T-helper 17 cell (primary cell): ENCODE measurements at places on chromosomes 6 and 20.

GRCh38 chr20:63028461-63028921 is 21.7 kb upstream of the BHLHE23 start:
- no peak overlapping the region for H3K4me3 ChIP-seq
- no peak for DNase-seq
- peaks cover 51% of the 10 kb centered on the region for H3K27me3 ChIP-seq
- peaks cover 8% of the 10 kb centered on the region for H3K4me1 ChIP-seq
- no peaks in the 10 kb centered on the region for H3K36me3 ChIP-seq
- no peak overlapping the region for H3K27ac ChIP-seq

DNA sequence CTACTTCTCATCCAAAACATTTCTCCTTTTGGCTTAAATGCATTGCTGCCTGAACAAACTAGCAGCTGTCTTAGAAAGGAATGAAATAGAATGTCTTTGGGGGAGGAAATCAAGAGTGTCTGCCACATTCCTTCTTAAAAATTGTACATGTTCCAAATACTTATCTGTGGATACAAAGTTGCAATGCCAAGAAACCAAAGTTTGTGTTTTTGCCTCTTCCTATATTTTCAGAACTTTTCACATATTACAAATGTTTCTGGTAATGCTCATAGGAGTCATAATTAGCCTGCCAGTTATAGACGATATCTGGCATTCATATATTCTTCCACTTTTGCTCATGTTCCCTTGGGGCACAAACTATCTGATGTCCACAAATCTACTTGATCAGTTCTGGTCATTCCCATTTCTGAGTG is 165.5 kb upstream of the BMP5 start:
- no peaks in the 10 kb centered on the region for H3K36me3 ChIP-seq
- H3K27me3 ChIP-seq, result no peaks in the 10 kb centered on the region
- no peak overlapping the region for H3K27ac ChIP-seq
- no peaks in the 10 kb centered on the region for H3K4me1 ChIP-seq

GRCh38 chr6:134186355-134186754 is 131.6 kb downstream of the SGK1 start:
- no peaks in the 10 kb centered on the region for H3K36me3 ChIP-seq
- no peak overlapping the region for H3K27ac ChIP-seq
- H3K4me1 ChIP-seq, result peaks cover 15% of the 10 kb centered on the region
- no peak for DNase-seq

DNA sequence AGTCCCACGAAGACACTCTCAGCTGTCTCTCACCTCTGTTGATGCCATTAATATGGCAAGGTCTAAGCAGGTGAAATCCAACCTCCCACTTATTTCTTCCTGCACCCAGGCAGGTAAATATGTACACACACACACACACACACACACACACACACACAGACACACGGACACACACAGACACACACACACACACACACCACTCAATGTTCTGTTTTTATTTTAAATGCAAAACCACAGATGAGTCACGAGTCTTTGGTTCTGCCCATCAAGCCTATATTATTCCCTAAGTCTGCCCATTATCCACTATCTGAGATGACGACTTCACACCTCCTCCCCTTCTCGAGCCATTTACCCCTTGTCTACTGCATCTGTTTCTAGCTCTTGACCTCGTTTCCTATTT is 344.7 kb downstream of the CDH26 start:
- peaks cover 10% of the 10 kb centered on the region for H3K4me1 ChIP-seq
- DNase-seq, result no peak
- no peak overlapping the region for H3K27ac ChIP-seq
- H3K4me3 ChIP-seq, result no peak overlapping the region
- no peaks in the 10 kb centered on the region for H3K36me3 ChIP-seq

DNA sequence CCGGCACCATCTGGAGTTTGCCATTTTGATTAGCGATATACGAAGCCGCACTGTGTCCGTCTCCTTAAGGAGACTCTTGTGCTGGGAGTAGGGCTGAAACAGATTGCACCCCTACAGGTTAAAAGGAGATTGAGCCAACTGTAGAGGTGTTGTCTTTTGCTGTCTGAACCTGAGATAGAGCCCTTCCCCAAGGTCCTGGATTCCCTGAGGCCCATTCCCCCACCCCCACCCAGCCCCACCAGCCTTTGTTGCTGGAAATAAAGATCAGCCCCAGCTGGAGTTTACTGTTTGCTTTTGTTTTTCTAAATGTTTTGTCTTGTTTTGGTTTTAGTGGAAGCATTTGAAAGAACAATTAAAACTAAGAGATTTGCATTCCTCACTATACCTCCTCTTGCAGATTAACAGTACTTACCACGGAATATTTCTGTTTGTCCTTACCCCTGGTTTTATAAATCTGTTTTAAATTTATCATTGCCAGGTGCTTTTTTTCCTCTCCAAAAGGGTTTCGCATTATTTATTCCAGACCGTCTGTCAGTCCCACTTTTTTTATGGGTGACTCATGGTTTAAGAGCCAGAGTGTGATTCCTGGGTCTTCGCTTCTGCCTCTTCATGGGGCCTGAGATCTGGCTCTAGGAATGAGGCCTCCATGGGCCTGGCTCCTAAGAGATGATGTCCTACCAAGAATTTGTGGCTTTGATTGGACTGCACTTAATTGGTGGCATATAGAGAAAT is 169.2 kb downstream of the DTNBP1 start:
- H3K27me3 ChIP-seq, result no peaks in the 10 kb centered on the region
- no peak overlapping the region for H3K27ac ChIP-seq
- peaks cover 15% of the 10 kb centered on the region for H3K4me1 ChIP-seq
- H3K36me3 ChIP-seq, result no peaks in the 10 kb centered on the region
- H3K4me3 ChIP-seq, result no peak overlapping the region
- no peak for DNase-seq

DNA sequence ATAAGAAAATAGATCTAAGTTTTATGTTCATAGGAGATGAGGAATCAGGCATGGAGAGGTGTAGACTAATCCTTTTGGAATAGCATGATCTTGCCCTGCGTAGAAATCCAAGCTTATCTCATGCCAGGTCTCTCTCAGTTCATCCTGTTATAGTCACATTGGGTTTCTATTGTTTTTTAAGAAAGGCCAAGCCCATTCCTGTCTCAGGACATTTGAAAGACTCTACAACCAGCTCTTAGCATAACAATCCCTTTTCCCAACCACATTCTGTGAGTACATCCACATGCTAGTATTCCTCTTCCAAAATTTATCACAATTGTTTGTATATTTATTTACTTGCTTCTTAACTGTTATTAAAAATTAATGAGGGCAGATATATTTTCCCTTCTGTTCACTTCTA is 130.3 kb downstream of the MMUT start:
- H3K4me1 ChIP-seq, result no peaks in the 10 kb centered on the region
- DNase-seq, result no peak
- H3K27ac ChIP-seq, result no peak overlapping the region
- H3K27me3 ChIP-seq, result no peaks in the 10 kb centered on the region
- no peaks in the 10 kb centered on the region for H3K36me3 ChIP-seq
- H3K4me3 ChIP-seq, result no peak overlapping the region

GRCh38 chr20:3925899-3926638 is 36.9 kb downstream of the PANK2 start:
- no peak overlapping the region for H3K4me3 ChIP-seq
- no peaks in the 10 kb centered on the region for H3K27me3 ChIP-seq
- peaks cover 7% of the 10 kb centered on the region for H3K36me3 ChIP-seq
- peaks cover 25% of the 10 kb centered on the region for H3K4me1 ChIP-seq

- peaks cover 9% of the 10 kb centered on the region for H3K4me1 ChIP-seq
- H3K4me3 ChIP-seq, result no peak overlapping the region
- H3K27me3 ChIP-seq, result no peaks in the 10 kb centered on the region
- H3K27ac ChIP-seq, result peak overlapping the region; percentile 21
Observed at GRCh38 chr20:63891061-63892002, 3.6 kb upstream of the DNAJC5 start.

GRCh38 chr20:46683939-46684750 is 5.1 kb downstream of the TP53RK start:
- peaks cover 45% of the 10 kb centered on the region for H3K4me1 ChIP-seq
- H3K27ac ChIP-seq, result peak overlapping the region; percentile 89
- no peak overlapping the region for H3K4me3 ChIP-seq
- no peaks in the 10 kb centered on the region for H3K27me3 ChIP-seq

DNA sequence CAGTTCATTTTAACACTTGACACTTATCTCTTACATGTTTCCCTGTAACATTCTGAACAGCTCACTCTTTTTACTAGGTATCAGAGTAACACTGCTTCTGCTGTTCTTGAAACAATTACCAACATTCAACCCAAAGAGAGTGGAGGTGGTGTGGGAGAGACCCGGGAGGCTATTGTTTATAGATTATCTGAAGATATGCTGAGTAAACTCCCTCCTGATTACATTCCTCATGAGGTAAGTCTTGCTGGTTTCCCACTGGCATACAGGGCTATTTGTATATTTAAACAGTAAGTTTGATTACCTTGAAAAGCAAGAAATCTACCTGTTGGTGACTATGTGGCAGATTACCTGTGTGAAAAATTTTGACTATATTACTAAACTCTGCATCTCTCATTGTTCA is 39.8 kb upstream of the GLP1R start:
- peaks cover 50% of the 10 kb centered on the region for H3K27me3 ChIP-seq
- no peak overlapping the region for H3K4me3 ChIP-seq
- no peak overlapping the region for H3K27ac ChIP-seq
- no peaks in the 10 kb centered on the region for H3K4me1 ChIP-seq

- no peak for DNase-seq
- H3K27ac ChIP-seq, result peak overlapping the region; percentile 94
- no peaks in the 10 kb centered on the region for H3K36me3 ChIP-seq
- peak overlapping the region; percentile 95 for H3K4me3 ChIP-seq
Observed at GRCh38 chr20:32819992-32820697, 391 bp downstream of the MAPRE1 start.

- H3K4me1 ChIP-seq, result peaks cover 40% of the 10 kb centered on the region
- no peak overlapping the region for H3K4me3 ChIP-seq
- H3K36me3 ChIP-seq, result peaks cover 10% of the 10 kb centered on the region
- H3K27ac ChIP-seq, result no peak overlapping the region
- H3K27me3 ChIP-seq, result no peaks in the 10 kb centered on the region
- DNase-seq, result no peak
Observed at GRCh38 chr6:105382496-105382895, 20.4 kb downstream of the PREP start.

DNA sequence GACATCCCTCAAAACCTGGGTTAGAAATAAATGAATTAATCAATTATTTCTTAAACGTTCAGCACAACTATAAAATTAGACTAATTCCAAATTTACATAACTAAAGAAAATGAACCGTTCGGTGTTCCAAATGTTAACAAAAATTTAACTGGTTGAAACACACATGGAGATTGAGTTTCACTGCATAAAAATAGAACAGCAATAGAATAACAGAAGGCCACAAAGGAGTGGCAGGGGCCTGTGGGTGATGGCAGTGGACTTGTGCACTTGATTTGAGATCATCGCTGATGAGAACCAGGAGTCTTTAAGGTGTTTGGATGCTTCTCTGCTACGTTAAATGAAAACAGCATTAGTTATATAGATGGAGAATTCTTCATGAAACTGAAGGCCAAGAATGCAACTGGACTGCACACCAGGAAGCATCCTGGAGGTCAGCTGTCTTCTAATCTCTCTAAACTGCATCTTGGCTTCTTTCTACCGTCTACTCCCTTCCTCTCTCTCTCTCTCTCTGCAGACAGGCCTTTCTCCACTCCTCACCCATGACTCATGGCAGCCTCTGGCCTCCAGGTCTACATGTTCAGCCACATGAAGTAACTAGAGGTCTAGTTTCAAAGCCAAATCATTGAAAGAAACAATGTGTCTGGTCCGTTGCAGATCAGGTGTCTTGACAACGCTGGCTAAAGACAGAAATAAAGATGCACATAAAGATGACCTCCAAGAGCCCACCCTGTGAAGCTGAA is 111.3 kb downstream of the SIM1 start:
- H3K27me3 ChIP-seq, result no peaks in the 10 kb centered on the region
- no peaks in the 10 kb centered on the region for H3K4me1 ChIP-seq
- no peak for DNase-seq
- H3K27ac ChIP-seq, result no peak overlapping the region
- no peak overlapping the region for H3K4me3 ChIP-seq
- no peaks in the 10 kb centered on the region for H3K36me3 ChIP-seq

- no peak for DNase-seq
- H3K27me3 ChIP-seq, result no peaks in the 10 kb centered on the region
- H3K4me1 ChIP-seq, result peaks cover 31% of the 10 kb centered on the region
- peaks cover 2% of the 10 kb centered on the region for H3K36me3 ChIP-seq
Observed at GRCh38 chr6:26025047-26025893, 62.0 kb upstream of the HFE start.

- H3K4me3 ChIP-seq, result no peak overlapping the region
- H3K36me3 ChIP-seq, result no peaks in the 10 kb centered on the region
- DNase-seq, result no peak
- no peaks in the 10 kb centered on the region for H3K4me1 ChIP-seq
- no peak overlapping the region for H3K27ac ChIP-seq
- H3K27me3 ChIP-seq, result no peaks in the 10 kb centered on the region
Observed at GRCh38 chr6:78594668-78595066, 272.7 kb upstream of the IRAK1BP1 start.

DNA sequence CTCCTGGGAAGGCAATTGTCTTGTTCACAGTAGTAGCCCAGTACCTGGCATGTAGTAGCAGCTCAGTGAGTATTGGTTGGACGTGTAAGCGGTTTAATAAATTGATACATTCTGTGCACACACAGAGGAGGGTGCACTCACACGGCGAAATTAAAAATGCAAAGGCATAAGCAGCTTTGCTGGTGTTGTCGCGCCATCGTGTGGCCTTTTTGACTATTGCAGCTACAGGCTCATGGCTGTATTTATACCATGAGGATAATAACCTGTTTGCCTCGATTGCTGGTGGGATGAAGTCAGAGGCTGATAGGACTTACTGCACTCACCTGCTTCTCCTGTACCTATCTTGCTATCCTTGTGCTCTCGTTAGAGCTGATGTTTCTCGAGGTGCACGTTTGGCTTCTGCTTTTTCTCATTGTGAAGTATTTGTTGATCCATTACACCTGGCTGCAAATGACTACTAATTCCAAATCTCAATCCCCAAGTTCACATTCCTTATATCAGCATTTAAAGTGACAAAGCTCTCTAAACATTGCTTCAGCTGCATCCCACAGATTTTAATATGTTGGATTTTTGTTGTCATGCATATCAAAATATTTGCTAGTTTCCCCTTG is 61.5 kb downstream of the TBXT start:
- no peak overlapping the region for H3K27ac ChIP-seq
- peak; percentile 18 for DNase-seq
- peaks cover 15% of the 10 kb centered on the region for H3K27me3 ChIP-seq
- H3K4me3 ChIP-seq, result no peak overlapping the region
- H3K36me3 ChIP-seq, result no peaks in the 10 kb centered on the region
- peaks cover 3% of the 10 kb centered on the region for H3K4me1 ChIP-seq

- no peak overlapping the region for H3K27ac ChIP-seq
- H3K4me1 ChIP-seq, result peaks cover 5% of the 10 kb centered on the region
- peaks cover 49% of the 10 kb centered on the region for H3K27me3 ChIP-seq
- no peak overlapping the region for H3K4me3 ChIP-seq
- peaks cover 8% of the 10 kb centered on the region for H3K36me3 ChIP-seq
- DNase-seq, result no peak
Observed at GRCh38 chr20:17912916-17913315, 55.7 kb downstream of the SNX5 start.

DNA sequence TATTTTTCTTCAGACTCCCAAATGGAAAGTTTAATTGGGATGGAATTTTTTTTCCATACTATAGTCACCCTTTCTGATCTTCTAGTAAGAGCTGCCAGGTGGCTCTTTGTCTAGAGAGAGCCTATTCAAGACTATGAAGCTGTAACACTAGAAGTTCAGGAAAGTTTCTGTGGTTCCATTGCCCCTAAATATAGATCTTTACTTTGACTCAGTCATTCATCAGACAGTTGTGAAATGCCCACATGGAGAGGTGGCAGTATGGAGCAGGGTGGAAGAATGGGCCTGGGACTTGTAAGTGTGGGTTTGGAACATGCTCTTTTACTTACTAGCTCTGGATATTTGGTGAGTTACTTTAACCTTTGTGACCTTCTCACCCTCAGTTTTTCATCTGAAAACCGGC is 87.8 kb downstream of the CTNNBL1 start:
- peaks cover 15% of the 10 kb centered on the region for H3K4me1 ChIP-seq
- H3K36me3 ChIP-seq, result peaks cover 22% of the 10 kb centered on the region
- no peaks in the 10 kb centered on the region for H3K27me3 ChIP-seq
- H3K27ac ChIP-seq, result no peak overlapping the region
- no peak for DNase-seq
- H3K4me3 ChIP-seq, result no peak overlapping the region
